ENCODE measurements at places on chromosomes 7 and 10.

GRCh38 chr10:31887850-31888249 is 40.8 kb downstream of the ARHGAP12 start:
- DNase-seq = no peak

DNA sequence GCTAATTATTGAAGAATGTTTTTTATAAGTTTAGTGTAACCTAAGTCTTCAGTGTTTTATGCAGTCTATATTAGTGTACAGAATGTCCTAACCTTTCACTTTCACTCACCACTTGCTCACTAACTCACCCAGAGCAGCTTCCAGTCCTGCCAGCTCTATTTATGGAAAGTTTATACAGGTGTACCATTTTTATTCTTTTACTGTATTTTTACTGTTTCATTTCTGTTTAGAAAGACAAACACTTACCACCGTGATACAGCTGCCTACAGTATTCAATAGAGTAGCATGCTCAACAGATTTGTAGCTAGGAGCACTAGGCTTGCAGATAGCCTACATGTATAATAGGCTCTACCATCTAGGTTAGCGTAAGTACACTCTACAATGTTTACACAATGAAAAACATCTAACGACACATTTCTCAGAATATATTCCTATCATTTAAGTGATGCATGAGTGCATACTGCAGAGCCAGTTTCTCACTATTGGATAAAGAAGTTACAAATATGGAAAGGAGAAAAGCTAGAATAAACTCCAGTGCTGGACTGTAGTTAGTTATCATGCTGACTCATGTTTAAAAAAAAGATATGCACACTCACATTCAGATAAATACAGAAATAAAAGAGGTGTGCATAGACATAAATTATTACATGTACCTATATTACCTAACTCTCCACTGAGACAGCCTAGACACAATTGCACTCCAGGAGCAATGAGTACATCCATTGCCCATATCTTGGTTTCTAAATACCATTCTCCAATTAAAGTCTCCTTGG is 30.4 kb downstream of the STEAP1B start:
- no peak for DNase-seq

- DNase-seq = no peak
These were observed 6.6 kb upstream of the SP8 start for GRCh38 chr7:20793248-20793647.

GRCh38 chr7:31663072-31663471 is 23.9 kb upstream of the PPP1R17 start:
- no peak for DNase-seq

DNA sequence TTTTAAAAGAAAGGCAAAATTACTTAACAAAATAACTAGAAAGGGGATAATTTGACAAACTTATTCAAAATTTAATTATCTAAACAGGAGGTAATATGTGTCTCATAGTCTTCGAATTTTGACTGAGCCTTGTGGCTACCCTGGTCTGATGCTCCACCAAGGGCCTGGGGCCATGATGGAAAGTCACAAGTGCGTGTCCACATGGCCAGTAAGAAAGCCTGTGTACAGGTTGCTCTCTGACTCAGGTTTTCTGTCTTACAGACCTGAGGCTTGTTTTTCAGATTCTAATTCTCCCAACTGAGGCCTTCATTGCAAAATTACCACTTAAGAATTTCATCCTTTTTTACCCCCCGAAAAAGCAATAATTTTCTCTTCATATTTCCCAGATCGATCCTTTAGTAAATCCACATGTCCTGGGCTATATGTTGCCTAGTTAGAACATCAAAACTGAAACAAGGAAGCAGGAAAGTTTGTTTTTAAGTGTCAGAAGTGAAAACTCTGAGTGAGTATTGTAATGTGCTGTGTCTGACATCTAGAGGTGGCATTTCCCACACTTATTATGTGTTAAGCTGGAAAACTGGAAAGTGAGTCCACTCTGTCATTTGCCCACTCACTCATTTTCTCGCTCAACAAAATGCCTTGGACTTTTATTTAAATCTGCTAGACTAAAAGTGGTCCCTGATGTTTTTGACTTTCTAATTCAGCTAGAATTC is 10.0 kb downstream of the CYP3A43 start:
- no peak for DNase-seq

GRCh38 chr7:16739863-16740622 is 13.5 kb upstream of the TSPAN13 start:
- DNase-seq = no peak

GRCh38 chr10:63843107-63843506 is 321.9 kb downstream of the REEP3 start:
- DNase-seq = no peak
